Mucosa of gallbladder (tissue), 1 donor: ENCODE measurements at places on chromosomes 11 and 22.

DNA sequence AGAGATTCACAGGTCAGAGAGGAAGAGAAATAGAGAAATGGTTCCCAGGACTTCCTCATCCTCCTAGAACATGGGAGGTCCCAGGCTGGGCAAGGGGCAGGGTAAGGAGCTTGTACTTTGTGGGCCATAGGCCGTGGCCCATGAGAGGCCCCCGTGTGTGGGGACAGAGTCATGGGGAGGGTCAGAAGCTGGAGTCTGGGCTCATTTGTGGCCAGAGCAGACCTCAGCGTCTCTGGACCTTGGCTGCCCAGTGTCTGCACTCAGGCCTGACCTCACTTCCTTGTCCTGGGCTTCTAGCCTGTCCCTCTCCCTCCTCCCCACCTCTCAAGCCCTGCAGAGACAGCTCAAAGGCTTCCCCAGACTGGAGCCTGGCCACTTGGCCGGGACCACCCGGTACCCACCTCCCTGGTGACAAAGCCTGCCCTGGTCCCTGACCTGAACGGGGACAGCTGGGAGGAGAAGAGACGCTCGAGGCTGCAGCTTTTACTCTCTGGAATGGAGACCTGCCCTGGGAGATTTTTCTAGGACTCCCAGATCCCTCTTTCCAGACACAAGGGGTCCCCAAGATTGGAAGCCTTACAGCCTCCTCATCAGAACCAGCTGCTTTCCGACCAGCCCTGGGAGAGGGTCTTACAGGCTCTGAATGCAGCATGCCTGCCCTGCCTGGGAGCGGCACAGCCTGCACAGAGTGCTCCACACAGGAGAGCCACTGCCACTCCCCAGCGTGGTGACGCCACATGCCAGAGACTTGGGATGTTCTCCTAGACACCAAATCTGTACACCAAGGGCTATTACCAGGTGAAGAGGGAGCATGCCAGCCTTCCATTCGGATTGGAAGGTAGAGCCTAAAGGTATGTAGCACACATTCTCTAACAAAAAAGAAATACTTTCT lies 569.0 kb upstream of the B3GAT1 start:
- no peak for DNase-seq

DNA sequence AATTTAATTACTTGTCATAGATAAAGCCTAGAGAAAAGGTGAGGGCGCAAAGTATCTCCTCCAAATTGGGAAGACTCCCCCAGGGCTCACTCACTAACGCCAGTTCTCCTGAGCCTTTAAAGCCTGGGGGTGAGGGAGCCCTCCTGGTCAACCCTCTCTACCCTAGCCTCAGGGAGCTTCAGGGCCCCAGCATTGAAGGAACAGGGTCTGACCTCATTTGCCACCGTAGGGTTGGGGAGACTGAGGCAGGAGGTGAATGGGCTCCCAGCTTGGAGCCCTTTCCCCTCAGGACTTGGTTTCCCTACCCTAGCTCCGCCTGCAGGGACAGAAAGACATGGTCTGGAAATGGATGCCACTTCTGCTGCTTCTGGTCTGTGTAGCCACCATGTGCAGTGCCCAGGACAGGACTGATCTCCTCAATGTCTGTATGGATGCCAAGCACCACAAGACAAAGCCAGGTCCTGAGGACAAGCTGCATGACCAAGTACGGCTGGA lies 1.7 kb downstream of the FOLR2 start:
- no peak for DNase-seq

GRCh38 chr11:112226831-112227401 lies 688 bp downstream of the PTS start:
- no peak for DNase-seq

DNA sequence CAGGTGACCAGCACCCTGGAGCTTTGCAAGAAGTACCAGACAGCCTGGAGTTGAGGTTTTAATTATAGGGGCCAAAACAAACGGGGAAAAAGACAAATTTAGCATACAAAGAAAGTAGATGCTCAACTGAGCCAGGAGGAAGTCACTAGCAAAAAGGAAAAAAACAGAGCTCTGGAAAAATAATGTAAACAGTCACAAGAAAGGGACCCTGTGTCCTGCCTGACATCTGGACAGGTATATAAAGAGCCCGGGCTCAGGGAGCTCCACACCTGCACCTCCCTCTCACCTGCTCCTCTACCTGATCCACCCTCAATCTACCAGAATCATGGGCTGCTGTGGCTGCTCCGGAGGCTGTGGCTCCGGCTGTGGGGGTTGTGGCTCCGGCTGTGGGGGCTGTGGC lies at the start of gene KRTAP5-10:
Gene KRTAP5-10 (plus strand): TSS at position 301 of the 400 bp plus-strand sequence. CDS start 25 bp downstream, at position 326.
- no peak for DNase-seq

DNA sequence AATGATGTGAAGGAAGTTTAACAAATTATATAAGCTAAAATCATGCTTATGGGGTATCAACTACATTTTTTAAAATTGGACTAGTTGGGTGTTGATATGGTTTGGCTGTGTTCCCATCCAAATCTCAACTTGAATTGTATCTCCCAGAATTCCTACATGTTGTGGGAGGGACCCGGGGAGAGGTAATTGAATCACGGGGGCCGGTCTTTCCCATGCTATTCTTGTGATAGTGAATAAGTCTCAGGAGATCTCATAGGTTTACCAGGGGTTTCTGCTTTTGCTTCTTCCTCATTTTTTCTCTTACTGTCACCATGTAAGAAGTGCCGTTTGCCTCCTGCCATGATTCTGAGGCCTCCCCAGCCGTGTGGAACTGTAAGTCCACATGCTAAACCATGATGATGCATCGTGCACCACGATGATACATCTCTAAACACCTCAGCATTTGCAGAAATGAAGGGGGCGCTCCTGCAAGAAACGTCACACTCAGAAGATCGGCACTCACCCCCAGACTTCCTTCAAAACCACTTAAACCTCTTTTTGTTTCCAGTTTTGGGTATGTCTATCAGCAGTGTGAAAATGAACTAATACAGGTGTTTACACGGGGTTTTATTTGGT lies 340.0 kb downstream of the SHANK2 start:
- DNase-seq, result no peak

DNA sequence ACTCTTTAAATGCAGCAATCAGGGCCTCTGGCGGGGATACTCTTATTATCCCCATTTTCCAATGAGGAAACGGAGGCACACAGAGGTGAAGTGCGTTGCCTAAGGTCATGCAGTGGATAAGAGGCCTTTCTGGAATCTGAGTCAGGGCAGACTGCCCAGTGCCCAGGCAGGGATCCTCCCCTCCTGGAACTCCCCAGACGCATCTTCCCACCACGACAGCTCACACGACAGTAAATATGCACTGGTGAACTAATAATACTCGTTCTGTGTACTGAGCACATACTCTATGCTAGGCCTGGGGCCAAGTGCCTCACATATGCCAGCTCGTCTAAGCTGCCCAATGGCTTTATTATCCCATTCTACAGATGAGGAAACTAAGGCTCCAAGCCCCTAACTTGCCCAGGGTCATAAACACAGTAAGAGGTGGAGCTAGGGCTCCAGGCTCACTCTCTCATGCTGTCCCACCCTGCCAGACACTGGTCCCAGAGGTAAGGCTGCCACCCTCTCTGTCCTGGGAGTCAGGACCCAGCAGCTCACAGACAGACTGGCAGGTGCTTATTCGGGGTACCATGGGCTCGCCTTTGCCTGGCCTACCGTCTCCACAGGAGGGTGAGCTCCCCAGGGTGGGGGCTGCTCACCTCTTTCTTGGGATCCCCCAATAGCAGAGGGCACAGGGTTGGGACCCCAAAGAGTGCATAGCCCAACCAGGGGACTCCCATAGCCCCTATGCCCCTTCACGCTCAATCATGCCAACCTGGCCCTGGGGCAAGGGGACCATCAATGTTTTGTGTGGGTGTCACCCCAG lies 2.3 kb downstream of the IL2RB start:
- no peak for DNase-seq

DNA sequence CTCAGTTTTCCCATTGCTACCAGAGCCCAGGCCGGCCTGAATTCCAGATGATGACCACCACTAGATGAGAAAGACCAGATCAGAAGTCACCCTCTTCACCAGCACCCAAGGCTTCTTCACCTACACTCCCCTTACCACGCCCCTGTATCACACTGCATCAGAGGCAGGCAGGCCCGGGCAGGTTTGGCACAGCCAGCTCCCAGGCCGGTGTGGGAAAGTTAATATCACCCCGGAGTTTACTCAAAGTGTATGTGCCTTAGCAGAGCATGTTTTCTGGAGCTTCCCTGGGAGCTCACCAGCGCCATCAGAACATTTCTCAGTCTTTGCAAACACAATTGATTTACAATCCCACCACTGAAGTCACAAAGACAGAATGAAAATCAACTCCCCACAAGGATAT lies 47.5 kb upstream of the POU2AF1 start:
- DNase-seq, result no peak

GRCh38 chr22:16968218-16968595 lies 39.8 kb downstream of the GAB4 start:
- no peak for DNase-seq

GRCh38 chr11:34552270-34552669 lies 38.7 kb upstream of the ELF5 start:
- no peak for DNase-seq

- DNase-seq, result no peak
Measured at GRCh38 chr11:36408498-36409136, 101.5 kb downstream of the TRAF6 start.

DNA sequence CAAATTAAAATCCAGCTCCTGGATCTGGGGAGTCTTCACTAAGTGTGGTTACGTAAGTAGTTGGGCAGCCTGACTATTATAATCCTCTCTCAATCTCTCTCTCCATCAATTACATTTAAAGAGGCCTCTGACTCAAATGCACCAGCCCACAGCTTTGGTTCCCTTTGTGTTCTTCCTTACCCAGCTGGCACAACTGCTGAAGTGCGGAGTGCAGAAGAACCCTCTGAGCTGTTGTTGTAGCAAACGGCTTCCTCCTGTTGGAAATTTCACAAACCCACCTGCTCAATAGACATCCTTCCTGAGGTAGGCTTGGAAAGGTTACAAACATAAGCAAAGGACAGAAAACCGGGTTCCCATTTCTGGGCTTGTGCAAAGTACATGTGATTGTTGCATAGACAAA lies 17.0 kb upstream of the SORL1 start:
- no peak for DNase-seq

GRCh38 chr11:409008-409599 lies 5.7 kb downstream of the SIGIRR start:
- DNase-seq, result no peak

DNA sequence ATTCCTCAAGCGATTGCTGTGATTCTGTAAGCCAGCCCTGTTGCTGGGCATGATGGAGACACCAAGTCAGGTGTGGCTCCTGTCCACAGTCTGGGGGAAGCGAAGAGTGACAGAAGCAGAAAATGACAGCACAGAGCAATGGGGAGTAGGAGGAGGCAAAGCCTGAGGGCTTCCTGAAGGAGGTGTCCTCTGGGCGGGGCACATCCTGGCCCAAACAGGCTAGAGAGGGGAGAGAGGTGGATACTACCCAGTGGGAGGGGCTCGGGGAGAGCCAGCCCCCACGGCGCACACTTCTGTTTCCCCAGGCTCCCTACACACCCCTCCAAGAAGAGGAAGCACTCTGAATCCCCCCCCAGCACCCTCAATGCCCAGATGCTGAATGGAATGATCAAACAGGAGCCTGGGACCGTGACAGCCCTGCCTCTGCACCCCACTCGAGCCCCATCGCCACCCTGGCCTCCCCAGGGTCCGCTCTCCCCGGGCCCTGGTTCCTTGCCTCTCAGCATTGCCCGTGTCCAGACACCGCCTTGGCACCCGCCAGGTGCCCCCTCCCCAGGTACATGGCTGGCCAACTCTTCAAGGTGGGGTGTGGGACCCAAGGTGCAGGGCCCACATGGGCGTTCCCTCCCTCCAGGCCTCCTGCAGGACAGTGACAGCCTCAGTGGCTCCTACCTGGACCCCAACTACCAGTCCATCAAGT lies 18.9 kb downstream of the MYRF start:
- no peak for DNase-seq

GRCh38 chr11:97280347-97280746 lies 890.5 kb downstream of the JRKL start:
- no peak for DNase-seq

DNA sequence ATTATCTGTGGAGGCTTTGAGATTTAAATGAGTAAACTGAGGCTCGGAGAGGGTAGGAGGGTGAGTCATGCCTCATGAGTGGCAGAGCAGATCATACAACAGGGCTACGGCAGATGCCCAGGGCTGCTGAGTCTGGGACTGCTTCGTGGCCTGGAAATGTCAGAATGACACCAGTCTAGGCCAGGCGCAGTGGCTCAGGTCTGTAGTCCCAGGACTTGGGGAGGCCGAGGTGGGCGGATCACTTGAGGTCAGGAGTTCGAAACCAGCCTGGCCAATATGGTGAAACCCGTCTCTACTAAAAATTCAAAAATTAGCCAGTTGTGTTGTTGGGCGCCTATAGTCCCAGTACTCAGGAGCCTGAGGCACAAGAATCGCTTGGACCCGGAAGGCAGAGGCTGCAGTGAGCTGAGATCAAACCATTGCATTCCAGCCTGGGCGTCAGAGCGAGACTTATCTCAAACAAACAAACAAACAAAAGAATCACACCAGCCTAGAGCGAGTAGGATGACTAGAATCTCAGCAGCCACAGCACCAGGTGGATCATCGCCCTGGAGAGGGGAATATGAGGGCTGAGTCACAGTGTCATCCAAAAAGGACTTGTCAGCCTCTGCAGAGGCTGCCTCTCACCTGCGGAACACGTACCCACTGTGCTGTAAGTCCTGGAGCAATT lies 48.6 kb upstream of the ADA2 start:
- DNase-seq, result no peak

DNA sequence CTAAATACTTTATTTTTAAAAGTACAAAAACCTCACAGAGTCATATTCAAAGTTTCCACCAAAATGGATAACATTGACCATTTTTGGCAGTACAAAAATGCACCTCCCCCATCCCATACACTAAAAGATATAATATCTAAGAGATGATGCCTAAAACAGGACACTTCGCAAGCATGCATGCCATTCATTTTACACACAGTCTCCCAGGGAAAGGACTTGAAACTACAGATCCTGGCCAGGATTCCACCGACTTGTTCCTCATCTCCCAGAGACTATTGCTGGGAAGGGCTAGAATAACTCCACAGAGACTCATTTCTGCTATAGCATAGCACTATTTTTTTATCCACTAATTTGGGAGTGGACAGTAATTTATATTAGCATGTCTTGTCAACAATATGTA lies 81.7 kb downstream of the MTNR1B start:
- DNase-seq, result no peak
